Stimulated activated CD8-positive, alpha-beta memory T cell treated with anti-CD3 and anti-CD28 coated beads, Interleukin-4, amount 100 ng/mL, for 1 hour (primary cell): ENCODE measurements at places on chromosomes 12 and 14.

GRCh38 chr12:1912580-1913376 lies 5.7 kb downstream of the CACNA2D4 start:
- DNase-seq = no peak

GRCh38 chr12:97168804-97169203 lies 261.7 kb downstream of the NEDD1 start:
- DNase-seq = no peak

- DNase-seq = no peak
These were observed 921 bp downstream of the DEPDC4 start for GRCh38 chr12:100265732-100266584.

GRCh38 chr12:31807773-31808097 lies 78.9 kb upstream of the AMN1 start:
- no peak for DNase-seq

DNA sequence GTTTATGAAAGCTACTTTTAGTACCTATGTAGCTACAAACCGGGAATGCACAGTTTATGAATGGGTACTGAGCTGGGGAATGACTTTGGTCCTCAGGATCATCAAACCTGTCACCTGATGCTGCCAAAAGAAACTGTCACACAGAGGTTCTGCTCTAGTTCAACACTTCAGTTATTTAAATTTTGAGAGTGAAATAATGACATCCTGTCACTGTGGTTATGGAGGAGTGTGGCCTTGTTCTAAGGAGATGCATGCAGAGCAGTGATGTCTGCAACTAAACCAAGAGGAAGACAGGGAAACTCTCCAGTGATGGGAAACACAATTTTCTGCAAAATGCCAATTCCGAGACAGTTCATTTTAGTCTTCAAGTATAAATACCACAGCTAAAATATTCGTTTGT lies 4.8 kb upstream of the AEBP2 start:
- no peak for DNase-seq

DNA sequence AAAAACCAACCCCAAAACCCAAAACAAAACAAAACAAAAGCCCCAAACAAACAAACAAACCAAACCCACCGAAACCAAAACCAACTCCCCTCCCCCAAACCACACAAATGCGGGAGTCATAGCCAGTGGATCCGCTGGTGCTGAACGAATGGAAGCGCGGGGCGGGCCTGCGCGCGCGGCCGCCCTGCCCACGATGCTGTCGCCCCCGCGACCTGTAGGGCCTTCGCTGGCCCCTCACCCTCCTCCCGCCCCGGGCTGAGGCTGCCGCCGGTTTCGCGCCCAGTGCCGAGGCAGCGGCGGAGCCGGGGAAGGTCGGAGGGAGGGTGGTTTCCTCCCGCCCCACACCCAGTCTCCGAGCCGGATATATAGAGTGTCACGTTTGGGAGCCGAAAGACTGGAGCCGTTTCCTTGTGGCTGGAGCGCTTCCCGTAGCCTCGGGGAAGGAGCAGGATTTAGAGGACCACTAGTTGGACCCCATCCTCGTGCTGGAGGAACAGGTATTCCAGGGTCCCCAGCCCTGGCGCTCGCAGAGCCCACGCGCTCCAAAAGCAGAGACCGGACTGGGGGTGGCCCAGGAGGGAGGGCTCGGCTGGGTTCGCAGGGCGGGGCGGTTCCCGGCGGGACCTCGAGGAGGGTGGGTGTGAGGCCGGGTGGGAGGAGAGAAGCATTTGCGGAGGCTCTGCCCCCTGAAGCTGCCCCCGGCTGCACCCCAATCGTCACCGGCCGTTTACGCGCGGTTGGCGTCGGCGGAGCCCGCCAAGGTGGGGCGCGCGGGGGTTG lies at the start of gene FAR2:
Gene FAR2, plus strand, starts transcription at position 368 of the 780 bp plus-strand sequence. CDS start 121,172 bp downstream, outside the sequence.
- DNase-seq = peak; percentile 15
